ENCODE measurements at places on chromosomes 16 and 17. TPM values are rescaled to one million over a fixed set of nuclear protein-coding genes. Genes with fewer than 3 reads are reported as not detected.

Gene KREMEN2
- 0.81 TPM for total RNA-seq

Gene RNF43
- total RNA-seq = 0.63 TPM

Gene GSG1L
- total RNA-seq = not detected

Gene SLC5A10
- not detected for total RNA-seq

Gene CPNE7
- 66.8 TPM for total RNA-seq

Gene CHD3
- total RNA-seq = 59.3 TPM

Gene PRRT2
- total RNA-seq = 0.25 TPM

Gene ACOX1
- total RNA-seq = 30.6 TPM

Gene MYH8
- not detected for total RNA-seq

Gene SP2
- total RNA-seq = 4.9 TPM

Gene CES5A
- not detected for total RNA-seq

Gene MYCBPAP
- 0.98 TPM for total RNA-seq

Gene CLDN7
- 12.4 TPM for total RNA-seq

Gene MPV17L
- 3.3 TPM for total RNA-seq

Gene GRB7
- 31.8 TPM for total RNA-seq

Gene COPZ2
- total RNA-seq = 23.1 TPM

Gene CES2
- total RNA-seq = 54.3 TPM

Gene FBXL16
- total RNA-seq = under 0.01 TPM

Gene CD300H
- not detected for total RNA-seq

Gene CAPNS2
- total RNA-seq = not detected

Gene KRTAP4-9
- total RNA-seq = not detected

Gene ZNF48
- total RNA-seq = 17.7 TPM

Gene CSH1
- not detected for total RNA-seq

Gene SRCIN1
- total RNA-seq = 0.25 TPM

Gene TPSG1
- not detected for total RNA-seq

Gene ARHGAP44
- total RNA-seq = 1.8 TPM

Gene TPSD1
- not detected for total RNA-seq

Gene MT4
- not detected for total RNA-seq

Gene OGFOD1
- total RNA-seq = 12.8 TPM

Gene MFAP4
- total RNA-seq = 0.33 TPM

Gene VASN
- total RNA-seq = 160 TPM
